ENCODE measurements at places on chromosomes 2 and 18. TPM values are rescaled to one million over a fixed set of nuclear protein-coding genes. Genes with fewer than 3 reads are reported as not detected.
A peak's percentile ranks its signal among the peaks of the same experiment; 100 is the strongest.

DNA sequence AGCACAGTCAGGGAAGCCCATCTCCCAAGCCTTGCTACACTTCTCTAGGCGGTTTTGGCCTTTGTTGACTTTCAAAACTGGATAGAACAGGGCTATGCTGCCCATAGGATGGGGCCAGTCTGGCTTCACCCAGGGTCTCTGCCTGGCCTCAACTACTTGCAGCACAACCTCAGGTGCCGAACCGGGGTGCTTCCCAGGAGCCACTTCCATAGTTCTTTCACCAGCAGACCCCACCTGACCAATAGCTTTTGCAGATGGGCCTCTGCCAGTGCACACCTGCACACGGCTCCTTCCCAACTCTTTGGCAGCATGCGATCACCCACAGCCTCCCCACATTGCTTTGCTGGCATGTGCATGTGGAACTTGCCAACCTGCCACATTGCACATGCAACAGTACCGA is 331.6 kb downstream of the CPS1 start:
- no peak overlapping the region for H3K27ac ChIP-seq
- no peaks in the 10 kb centered on the region for H3K27me3 ChIP-seq
- H3K4me3 ChIP-seq, result no peak overlapping the region
- H3K4me1 ChIP-seq, result no peaks in the 10 kb centered on the region
- no peak for DNase-seq

DNA sequence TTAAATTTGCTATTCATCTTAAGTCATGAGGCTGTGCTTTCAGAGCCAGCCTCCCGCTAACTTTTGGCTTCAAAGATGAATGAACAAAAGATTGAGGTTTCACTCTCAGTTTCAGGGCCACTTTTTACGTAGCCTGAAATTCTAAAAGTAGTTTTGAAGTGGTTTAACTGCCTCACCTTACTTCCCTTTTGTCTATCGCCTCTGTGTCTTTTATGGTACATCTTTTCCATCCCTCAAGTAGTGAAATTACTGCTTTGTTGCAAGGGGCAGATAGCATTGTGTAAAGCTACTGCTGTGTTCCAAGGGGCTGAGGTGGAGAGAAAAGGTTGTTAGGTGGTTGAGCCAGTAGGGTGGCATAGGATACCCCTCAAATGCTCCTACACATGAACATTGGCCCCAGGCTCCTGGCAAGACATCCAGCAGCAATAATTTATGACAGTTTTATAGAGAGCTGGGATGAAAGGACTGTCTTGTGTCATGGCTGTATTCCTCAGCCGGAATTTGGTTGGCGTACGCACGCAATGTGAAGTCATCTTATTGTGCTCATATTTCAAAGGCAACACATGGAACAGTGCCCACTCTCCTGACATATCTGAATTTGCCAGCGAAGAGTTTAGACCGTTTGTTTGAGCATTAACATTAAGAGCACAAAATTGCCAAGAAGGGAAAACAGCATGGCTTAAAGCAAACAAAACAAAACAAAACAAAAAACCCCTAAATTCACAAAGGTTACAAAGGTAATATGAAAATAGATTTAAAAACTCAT is 32.2 kb downstream of the QPCT start:
- no peaks in the 10 kb centered on the region for H3K27me3 ChIP-seq
- no peaks in the 10 kb centered on the region for H3K36me3 ChIP-seq
- H3K27ac ChIP-seq, result no peak overlapping the region
- no peaks in the 10 kb centered on the region for H3K4me1 ChIP-seq

DNA sequence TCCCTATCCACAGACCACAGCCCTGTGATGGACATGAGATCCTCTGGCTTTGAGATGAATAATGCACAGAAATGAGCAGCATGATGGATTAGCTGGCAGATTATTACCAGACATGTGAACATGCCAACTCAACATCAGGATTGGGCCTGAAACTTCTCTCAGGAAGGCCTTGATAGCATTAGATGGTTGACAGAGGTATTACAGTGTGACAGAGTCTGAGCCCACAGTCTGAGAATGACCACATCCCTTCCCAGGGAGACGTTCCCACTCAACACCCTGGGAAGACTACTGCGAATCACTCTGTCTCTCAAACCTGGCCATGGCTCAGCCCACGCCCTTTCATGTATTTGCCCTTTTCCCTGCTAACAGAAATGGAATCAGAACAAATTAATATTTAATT is 66.9 kb downstream of the BCL11A start:
- H3K27ac ChIP-seq, result no peak overlapping the region
- peaks cover 6% of the 10 kb centered on the region for H3K4me1 ChIP-seq
- H3K36me3 ChIP-seq, result no peaks in the 10 kb centered on the region
- H3K4me3 ChIP-seq, result no peak overlapping the region
- no peak for DNase-seq

- DNase-seq, result no peak
- no peaks in the 10 kb centered on the region for H3K27me3 ChIP-seq
- H3K4me3 ChIP-seq, result no peak overlapping the region
- H3K4me1 ChIP-seq, result peaks cover 25% of the 10 kb centered on the region
- H3K27ac ChIP-seq, result no peak overlapping the region
Measured at GRCh38 chr2:43034921-43035320, 191.5 kb downstream of the ZFP36L2 start.

DNA sequence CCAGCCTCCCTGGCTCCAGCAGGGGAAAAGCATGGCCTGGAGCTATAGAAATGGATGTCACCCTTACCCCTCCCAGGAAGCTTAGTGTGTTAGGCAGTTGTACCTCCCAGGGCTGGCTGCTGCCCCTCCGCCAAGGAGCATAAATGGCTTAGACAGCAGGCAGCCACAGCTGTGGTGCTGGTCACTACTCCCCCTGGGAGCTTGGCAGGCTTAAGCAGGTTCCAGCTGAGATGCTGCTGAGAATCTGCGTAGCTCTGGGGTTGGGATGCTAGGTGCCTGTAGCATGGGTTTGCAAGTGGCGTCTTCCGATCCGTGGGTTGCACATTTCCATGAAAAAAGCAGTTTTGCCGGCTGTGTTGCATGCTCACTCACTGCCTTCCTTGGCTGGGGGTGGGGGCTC is 369.7 kb downstream of the CTNNA2 start:
- H3K36me3 ChIP-seq, result no peaks in the 10 kb centered on the region
- H3K4me1 ChIP-seq, result no peaks in the 10 kb centered on the region
- no peak overlapping the region for H3K27ac ChIP-seq
- H3K27me3 ChIP-seq, result no peaks in the 10 kb centered on the region
- DNase-seq, result no peak
- no peak overlapping the region for H3K4me3 ChIP-seq

DNA sequence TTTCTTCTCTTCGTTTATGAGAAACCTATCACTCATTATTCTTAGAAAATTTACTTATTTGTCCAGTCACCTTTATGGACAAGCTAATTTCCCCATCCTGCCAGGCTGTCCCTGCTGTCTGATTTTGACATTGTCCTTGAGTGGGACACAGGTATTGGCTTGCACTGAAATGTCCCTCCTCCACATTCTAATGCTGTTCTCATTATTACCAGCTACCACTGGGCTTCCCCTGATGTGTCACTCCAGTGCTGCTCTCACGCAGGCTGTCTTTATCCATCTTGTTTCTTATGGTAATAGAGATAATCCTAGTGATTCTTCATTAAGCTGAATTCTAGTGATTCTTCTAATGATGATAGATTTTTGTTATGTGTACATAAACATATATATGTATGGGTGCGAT is 48.1 kb upstream of the RBMS1 start:
- no peak overlapping the region for H3K4me3 ChIP-seq
- no peak overlapping the region for H3K27ac ChIP-seq
- DNase-seq, result no peak
- H3K36me3 ChIP-seq, result no peaks in the 10 kb centered on the region
- H3K4me1 ChIP-seq, result no peaks in the 10 kb centered on the region
- H3K27me3 ChIP-seq, result no peaks in the 10 kb centered on the region

DNA sequence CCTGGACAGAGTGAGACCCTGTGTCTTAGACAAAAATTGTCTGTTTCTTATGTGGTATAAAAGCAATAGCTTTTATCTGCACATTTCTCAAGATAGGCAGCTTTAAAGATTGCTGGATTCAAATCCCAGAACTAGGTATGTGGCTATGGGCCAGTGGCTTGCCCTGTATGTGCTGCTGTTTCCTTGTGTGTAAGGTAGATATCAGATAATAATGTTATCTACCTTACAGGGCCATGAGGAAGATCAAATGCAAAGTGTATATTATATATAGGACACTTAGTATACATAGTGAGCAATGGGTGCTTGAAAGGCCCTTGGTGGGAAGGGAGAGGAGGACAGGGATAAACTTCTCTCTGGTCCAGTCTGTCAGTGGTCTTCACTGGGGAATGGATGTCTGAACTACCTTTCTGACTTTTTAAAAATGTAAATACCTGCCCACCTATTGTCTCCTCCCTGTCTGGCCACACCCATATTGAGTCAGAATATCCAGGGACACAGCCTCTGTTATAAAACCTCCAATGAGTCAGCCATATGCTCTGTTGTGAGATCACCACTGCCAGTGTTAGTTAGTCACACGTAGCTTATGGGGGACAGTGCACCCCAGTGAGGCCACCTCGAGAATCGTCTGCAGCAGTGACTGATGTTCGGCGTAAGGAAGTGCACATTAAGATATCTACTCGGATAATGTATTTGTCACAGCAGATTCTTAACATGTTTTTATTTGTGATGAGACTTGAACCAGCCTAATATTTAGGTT is 383.4 kb downstream of the PTPRM start:
- H3K4me3 ChIP-seq, result no peak overlapping the region
- no peak overlapping the region for H3K27ac ChIP-seq
- no peaks in the 10 kb centered on the region for H3K36me3 ChIP-seq
- H3K27me3 ChIP-seq, result no peaks in the 10 kb centered on the region

DNA sequence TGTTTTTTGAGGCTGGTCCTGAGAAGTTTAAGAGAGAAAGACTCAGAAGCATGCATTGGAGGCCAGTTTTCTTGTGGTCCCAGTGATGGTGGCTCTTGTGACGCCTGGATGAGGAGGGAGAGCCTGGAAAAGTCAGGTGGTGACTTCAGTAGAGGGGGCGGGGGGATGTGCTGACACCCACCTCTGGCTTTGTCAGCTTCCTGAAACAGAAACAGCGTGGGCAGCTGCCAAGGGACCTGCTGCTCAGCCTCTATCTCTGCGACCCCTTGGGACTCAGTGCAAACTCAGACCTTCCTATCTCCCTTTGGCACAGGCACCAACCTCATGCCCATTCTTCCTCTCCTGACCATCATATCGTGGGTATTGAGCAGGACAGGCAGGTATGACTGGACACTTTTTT is 6.4 kb downstream of the TGFBRAP1 start:
- no peak overlapping the region for H3K4me3 ChIP-seq
- no peak overlapping the region for H3K27ac ChIP-seq
- H3K4me1 ChIP-seq, result peaks cover 17% of the 10 kb centered on the region
- DNase-seq, result no peak

- no peaks in the 10 kb centered on the region for H3K27me3 ChIP-seq
- no peaks in the 10 kb centered on the region for H3K4me1 ChIP-seq
- H3K36me3 ChIP-seq, result no peaks in the 10 kb centered on the region
- no peak overlapping the region for H3K4me3 ChIP-seq
- no peak for DNase-seq
Measured at GRCh38 chr2:58922245-58922644, 681.1 kb upstream of the FANCL start.

GRCh38 chr2:134218930-134219658 is 34.8 kb upstream of the MGAT5 start:
- no peak overlapping the region for H3K4me3 ChIP-seq
- H3K27me3 ChIP-seq, result no peaks in the 10 kb centered on the region
- DNase-seq, result no peak

DNA sequence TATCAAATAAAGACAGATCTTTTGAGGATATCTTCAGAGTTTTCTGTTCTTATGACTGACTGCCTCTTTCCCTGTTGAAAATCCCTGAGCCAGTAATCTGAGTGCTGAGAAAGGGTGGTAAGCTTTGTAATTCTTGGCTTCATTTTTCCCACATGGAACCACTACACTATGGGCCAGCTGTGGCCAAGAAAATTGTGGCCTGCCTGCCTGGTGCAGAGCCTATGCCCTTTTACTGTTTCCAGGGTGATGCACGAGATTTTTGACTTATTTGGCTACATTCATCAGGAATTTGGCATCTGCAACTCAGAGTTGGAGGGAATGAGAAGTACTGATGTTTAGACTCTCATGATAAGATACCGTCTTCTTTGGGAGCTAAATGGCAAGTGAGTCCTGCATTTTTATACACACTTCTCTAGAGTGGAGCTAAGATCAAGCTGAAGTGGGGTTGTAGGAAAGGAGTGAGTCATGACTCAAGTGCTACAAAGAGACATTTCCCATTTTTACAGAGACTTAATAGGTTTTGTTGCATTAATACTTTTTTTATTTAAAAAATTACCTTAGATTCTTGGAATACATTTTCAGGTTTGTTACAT is 328.2 kb upstream of the CDH7 start:
- H3K4me3 ChIP-seq, result no peak overlapping the region
- DNase-seq, result no peak
- H3K27ac ChIP-seq, result no peak overlapping the region
- no peaks in the 10 kb centered on the region for H3K27me3 ChIP-seq
- H3K4me1 ChIP-seq, result no peaks in the 10 kb centered on the region

GRCh38 chr2:238027591-238028415 is 33.0 kb upstream of the SCLY start:
- no peaks in the 10 kb centered on the region for H3K27me3 ChIP-seq
- no peak for DNase-seq
- no peaks in the 10 kb centered on the region for H3K4me1 ChIP-seq
- no peak overlapping the region for H3K27ac ChIP-seq

- H3K4me1 ChIP-seq, result no peaks in the 10 kb centered on the region
- no peak overlapping the region for H3K4me3 ChIP-seq
- DNase-seq, result no peak
- H3K36me3 ChIP-seq, result no peaks in the 10 kb centered on the region
Measured at GRCh38 chr2:31004257-31004656, 134.0 kb downstream of the GALNT14 start.

GRCh38 chr2:30915486-30915885 is 108.2 kb upstream of the CAPN13 start:
- H3K36me3 ChIP-seq, result no peaks in the 10 kb centered on the region
- peak; percentile 25 for DNase-seq
- no peak overlapping the region for H3K4me3 ChIP-seq
- no peaks in the 10 kb centered on the region for H3K27me3 ChIP-seq
- no peaks in the 10 kb centered on the region for H3K4me1 ChIP-seq

GRCh38 chr2:237205043-237205541 is 119.4 kb downstream of the COPS8 start:
- H3K27me3 ChIP-seq, result no peaks in the 10 kb centered on the region
- no peak for DNase-seq
- H3K4me1 ChIP-seq, result peaks cover 3% of the 10 kb centered on the region
- no peak overlapping the region for H3K4me3 ChIP-seq

- H3K27ac ChIP-seq, result peak overlapping the region; percentile 92
- peak overlapping the region; percentile 73 for H3K4me3 ChIP-seq
- peaks cover 51% of the 10 kb centered on the region for H3K4me1 ChIP-seq
- no peak for DNase-seq
- no peaks in the 10 kb centered on the region for H3K27me3 ChIP-seq
Measured at GRCh38 chr2:20349513-20349921, 1.1 kb downstream of the PUM2 start.

GRCh38 chr18:45015788-45016128 is 335.1 kb downstream of the SETBP1 start:
- no peak overlapping the region for H3K27ac ChIP-seq
- peaks cover 8% of the 10 kb centered on the region for H3K4me1 ChIP-seq
- no peak for DNase-seq

CRACDL gene
- 14.8 TPM for total RNA-seq

LINC00305 gene
- total RNA-seq, result not detected

IL36G gene
- not detected for total RNA-seq

CHRNG gene
- not detected for total RNA-seq

LOXHD1 gene
- total RNA-seq, result 0.26 TPM

OTOS gene
- total RNA-seq, result not detected

DUSP19 gene
- 1.6 TPM for total RNA-seq

PRSS56 gene
- not detected for total RNA-seq

LAMA3 gene
- 9.3 TPM for total RNA-seq

POMC gene
- total RNA-seq, result 2.9 TPM

MRPL30 gene
- total RNA-seq, result 17.6 TPM

HDLBP gene
- total RNA-seq, result 612 TPM

ZNF396 gene
- 2.6 TPM for total RNA-seq

ANKRD30B gene
- total RNA-seq, result 5.9 TPM

PSMA8 gene
- total RNA-seq, result not detected

SLC4A5 gene
- 2.3 TPM for total RNA-seq

DNER gene
- 0.78 TPM for total RNA-seq
